Esophagus squamous epithelium (tissue), 5 donors: ENCODE measurements at places on chromosomes 5 and 9. TPM values are rescaled to one million over a fixed set of nuclear protein-coding genes. Genes with fewer than 3 reads are reported as not detected.

Gene GMCL2
- total RNA-seq = not detected

DNA sequence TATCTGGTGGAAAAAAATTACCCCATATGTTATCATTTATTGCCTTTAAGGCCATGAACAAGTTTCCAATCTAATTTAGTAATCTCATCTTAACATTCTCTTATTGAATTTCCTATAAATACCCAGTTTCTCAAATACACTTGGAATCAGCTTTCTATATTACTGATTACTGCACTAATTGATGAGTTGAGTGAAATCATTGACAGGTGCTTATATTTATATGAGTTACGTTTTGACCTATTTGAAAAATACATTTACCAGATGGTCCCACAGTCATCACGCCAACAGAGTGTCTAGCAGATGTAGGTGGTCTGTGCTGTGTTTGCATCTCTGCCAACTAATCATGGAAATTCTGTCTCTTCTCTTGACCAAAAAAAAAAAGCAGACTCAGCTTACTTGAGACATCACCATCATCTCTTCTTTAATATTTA is 307.3 kb upstream of the NREP start:
- no peak for DNase-seq

DNA sequence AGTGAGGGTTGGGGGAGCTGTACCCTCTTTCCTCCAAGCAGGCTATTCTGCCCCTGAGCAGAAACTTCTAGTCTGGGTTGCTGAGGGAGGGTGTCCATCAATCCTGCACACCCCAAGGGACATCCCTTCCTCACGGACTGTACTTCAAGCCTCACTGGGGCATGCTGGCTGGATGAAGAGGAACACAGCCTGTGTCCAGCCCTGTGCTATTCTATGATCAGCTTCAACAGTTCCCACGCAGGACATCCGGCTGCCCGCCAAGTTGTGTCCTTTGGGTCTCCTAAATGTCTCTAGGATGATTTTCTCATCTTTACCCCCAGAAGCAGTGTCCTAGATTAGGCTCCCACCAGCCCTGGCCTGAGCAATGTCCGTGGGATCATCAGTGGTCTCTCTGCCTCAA is 68.1 kb downstream of the CRB2 start:
- no peak for DNase-seq

- no peak for DNase-seq
Measured at GRCh38 chr5:6201631-6202030, 176.7 kb downstream of the MED10 start.

GRCh38 chr5:36900283-36900682 is 23.7 kb downstream of the NIPBL start:
- DNase-seq = no peak

- DNase-seq = no peak
Measured at GRCh38 chr5:168779333-168779732, 200.2 kb upstream of the PANK3 start.

GRCh38 chr9:99607842-99608448 is 213.7 kb upstream of the NR4A3 start:
- no peak for DNase-seq

Gene CDH18
- total RNA-seq = not detected

- no peak for DNase-seq
Measured at GRCh38 chr5:105885266-105885665, 1785.5 kb downstream of the EFNA5 start.

DNA sequence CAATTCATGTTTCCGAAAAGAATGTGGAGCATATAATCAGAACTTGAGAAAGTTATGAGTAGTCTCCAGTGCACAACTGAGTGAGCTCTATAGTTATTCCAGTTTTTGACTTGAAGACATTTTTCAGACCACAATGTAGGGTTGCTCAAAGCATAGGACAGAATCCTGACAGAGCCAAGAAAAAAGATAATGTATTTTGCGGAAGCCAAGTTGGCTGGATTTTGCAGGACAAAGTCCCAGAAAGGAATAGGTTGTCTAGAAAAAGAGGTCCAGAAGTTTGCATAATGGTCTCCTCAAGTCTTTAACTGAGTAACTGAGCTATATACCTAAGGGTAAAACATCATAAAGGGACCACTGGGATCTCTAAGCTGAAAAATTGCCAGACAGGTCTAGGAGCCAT is 1028.0 kb downstream of the TAF11L14 start:
- no peak for DNase-seq
